ENCODE measurements at places on chromosomes 1 and 21.

DNA sequence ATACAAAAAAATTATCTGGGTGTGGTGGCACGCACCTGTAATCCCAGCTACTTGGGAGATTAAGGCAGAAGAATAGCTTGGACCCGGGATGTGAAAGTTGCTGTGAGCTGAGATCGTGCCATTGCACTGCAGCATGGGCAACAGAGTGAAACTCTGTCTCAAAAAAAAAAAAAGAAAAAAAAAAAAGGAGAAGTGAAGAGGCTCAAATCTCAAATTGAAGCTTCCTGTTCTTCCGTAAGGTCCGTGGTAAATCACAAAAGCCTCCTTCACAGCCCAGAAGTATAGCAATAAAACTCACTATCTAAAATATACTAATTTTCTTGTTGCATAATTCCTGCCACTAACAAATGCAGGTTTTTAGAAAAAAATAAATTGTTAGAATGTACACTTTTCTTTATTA lies 498.2 kb upstream of the BRINP3 start:
- no peak for DNase-seq

DNA sequence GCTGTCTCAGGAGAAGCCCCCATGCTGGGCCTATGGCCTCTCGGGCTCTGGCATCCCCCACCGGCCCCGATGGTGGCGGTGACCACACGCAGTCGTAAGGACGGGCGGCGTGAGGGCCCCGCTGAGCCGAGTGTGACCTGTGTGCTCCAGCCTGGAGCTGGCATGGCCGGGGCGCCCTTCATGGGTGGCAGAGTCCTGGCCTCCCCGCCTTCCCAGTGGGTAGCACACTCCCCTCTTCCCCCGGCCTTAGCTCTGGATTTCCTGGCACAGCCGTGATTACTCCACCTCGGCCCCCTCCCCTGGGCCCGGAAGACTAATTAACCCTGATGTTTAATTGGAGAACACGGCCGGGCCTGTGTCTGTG lies 44.6 kb downstream of the SLX9 start:
- DNase-seq: no peak

- no peak for DNase-seq
Observed at GRCh38 chr1:41802532-41803501, 115.9 kb downstream of the HIVEP3 start.

GRCh38 chr1:203321273-203322052 lies 16.1 kb downstream of the BTG2 start:
- DNase-seq: no peak

GRCh38 chr1:90716243-90716551 lies 905 bp downstream of the BARHL2 start:
- DNase-seq: no peak

GRCh38 chr21:41833497-41834115 lies 45.5 kb downstream of the PRDM15 start:
- no peak for DNase-seq

DNA sequence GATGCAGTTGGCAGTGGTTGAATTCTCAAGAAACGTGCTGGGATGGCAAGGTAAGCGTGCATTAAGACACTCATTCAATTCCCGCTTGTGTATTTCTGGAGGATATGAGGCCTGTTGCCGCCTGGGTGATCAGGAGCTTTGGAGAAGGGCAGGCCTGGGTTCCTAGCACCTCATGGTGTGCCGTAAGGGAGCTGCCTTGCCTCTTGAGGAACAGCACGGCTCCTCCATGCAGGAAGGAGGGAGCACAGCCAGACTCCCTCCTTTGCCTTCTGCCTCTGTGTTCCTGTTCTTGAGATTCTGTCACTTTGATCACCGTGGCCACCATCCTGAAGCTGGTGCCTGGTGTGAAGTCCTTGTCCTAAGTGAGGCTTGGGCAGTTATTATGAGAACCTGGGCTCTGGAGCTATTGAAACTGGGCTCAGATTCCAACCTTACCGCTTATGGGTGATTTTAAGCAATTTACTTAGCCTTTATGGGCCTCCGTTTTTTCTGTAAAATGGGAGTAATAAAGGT lies 18.3 kb downstream of the SLFNL1 start:
- no peak for DNase-seq

GRCh38 chr1:90443354-90443753 lies 273.7 kb downstream of the BARHL2 start:
- no peak for DNase-seq

DNA sequence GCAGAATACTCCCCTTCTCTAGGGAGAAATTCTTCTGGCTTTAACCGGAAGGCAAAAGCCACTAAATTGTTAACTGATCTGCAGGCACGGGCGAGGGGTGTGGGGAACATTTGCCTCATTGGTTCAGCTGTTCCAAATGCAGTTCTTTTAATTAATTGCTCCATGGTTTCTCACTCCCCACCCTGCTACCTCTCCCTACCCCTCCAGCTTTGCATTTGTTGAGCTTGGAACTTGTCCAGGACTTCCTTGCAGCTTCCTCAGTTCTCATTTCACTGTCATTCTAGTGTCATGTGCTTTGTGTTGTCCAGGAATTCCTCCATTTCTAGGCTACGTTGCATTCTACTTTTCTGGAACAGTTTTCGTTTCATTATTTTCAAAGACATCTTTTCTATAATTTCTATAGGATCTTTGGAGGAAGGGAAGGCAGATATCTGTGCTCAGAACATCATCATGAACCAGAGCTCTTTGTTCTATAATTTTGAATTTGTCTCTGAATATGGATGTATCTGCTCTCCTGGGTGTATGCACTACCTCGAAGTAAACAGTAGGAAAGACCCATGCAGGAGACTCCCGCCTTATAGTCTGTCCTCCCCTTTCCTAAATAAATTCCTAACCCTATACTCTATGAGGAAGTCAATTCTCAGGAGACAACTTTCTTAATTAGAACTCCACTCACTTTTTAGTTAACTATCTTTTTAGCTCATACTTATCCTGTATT lies 132.4 kb upstream of the LMO4 start:
- no peak for DNase-seq

DNA sequence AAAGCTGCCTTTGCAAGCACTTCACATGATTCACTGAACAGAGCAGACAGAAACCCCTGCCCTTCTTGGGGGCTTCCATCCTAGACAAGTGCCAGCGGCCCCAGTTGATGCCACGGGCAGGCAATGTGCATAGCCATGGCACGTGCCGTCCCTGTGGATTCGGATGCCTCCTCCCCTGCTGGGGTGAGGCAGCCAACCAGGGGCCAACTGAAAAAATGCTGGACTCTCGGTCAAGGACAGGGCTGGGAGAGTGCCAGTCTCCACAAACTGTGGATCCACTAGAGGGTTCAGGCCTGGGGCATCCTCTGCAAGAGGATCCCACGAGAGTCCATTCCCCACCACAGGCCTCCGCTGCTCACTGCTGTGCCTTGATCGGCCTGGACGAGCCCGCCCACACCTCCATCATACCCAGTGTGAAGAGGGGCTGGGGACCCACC lies 3.8 kb downstream of the JMJD4 start:
- DNase-seq: no peak

GRCh38 chr1:41480204-41481108 lies 4.0 kb downstream of the EDN2 start:
- no peak for DNase-seq

- DNase-seq: no peak
Observed at GRCh38 chr1:116365353-116365780, 7.7 kb upstream of the ATP1A1 start.

DNA sequence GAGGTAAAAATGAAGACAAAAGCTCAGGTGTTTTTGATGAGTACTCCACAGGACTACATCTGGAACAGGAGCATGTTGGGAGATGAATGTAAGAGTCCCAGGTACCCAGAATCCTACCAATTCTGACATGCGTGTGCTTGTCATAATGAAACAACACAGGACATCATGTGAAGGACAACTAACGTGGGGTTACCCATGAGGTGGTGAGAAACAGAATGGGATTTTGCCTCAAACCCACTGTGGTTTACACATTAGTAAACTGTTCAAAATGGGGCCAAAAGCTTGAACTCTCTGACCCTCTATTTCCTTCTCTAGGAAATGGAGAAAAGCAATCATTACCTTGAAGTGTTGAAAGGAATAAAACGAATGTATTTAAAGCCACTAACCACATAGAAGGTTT lies 266.2 kb downstream of the RGS7 start:
- no peak for DNase-seq

GRCh38 chr1:230211436-230212145 lies 144.6 kb downstream of the GALNT2 start:
- DNase-seq: no peak

DNA sequence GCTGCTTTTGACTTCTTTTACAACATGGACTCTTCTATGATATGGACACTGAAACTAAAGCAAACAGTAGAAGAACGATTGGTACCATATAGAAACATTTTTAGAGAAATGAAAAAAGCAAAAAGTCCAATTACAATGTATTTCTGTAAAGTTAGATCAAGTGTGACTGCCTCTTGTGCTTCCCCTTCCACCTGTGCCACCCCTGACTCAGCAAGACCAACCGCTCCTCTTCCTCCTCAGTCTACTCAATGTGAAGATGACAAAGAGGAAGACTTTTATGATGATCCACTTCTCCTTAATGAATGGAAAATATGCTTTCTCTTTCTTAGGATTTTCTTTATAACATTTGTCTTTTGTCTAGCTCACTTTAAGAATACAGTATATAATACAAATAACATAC lies 66.9 kb downstream of the PHTF1 start:
- DNase-seq: no peak

- DNase-seq: no peak
Observed at GRCh38 chr21:42263591-42264131, 44.7 kb downstream of the ABCG1 start.

- DNase-seq: no peak
Observed at GRCh38 chr1:233909195-233909594, 4.7 kb downstream of the SLC35F3 start.

GRCh38 chr1:229440851-229441537 lies 7.1 kb upstream of the ACTA1 start:
- DNase-seq: peak; percentile 60

DNA sequence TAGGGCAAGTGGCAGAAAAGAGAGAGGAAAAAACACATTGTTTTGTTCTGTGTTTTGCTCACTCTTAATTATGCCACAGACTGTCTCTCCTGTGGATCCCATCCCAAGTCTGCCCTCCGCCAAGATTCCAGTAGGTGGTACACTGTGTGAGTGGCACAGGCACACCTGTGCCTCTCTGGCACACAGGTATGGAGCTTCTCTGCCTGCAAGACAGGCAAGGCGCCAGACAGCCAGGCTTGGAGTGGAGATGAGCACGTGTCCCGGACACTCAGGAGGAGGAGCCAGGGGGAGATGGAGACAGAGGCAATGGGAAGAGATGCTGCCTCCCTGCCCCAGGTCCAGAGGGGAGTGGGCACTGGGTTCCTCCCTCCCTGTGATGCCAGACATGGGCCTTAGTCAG lies 6.5 kb upstream of the GRIK3 start:
- no peak for DNase-seq

GRCh38 chr1:44318097-44319088 lies 36.7 kb downstream of the ERI3 start:
- peak; percentile 72 for DNase-seq

DNA sequence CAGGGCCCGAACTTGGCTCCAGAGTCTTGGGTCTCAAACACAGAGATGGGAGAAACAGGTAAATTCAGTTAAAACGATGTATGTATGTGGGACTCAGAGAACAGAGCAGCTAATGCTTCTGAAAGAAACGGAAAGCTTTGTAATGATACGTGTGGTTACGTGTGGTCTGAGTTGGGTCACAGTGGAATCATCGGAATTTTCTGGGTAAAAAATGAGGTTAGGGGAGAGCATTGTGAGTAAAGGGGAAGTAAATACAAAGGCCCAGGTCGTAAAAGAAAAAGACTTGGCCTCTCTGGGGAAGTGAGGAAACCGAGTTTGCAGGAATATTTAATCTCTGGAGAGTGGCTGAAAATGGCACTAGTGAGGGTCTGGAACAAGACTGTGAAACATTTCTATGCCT lies 8.3 kb downstream of the NHLH2 start:
- DNase-seq: no peak

- DNase-seq: no peak
Observed at GRCh38 chr1:92314024-92314423, 15.2 kb downstream of the RPAP2 start.

- no peak for DNase-seq
Observed at GRCh38 chr21:31961704-31962103, 88.9 kb downstream of the HUNK start.

GRCh38 chr21:36863260-36863659 lies 103.2 kb downstream of the HLCS start:
- no peak for DNase-seq

DNA sequence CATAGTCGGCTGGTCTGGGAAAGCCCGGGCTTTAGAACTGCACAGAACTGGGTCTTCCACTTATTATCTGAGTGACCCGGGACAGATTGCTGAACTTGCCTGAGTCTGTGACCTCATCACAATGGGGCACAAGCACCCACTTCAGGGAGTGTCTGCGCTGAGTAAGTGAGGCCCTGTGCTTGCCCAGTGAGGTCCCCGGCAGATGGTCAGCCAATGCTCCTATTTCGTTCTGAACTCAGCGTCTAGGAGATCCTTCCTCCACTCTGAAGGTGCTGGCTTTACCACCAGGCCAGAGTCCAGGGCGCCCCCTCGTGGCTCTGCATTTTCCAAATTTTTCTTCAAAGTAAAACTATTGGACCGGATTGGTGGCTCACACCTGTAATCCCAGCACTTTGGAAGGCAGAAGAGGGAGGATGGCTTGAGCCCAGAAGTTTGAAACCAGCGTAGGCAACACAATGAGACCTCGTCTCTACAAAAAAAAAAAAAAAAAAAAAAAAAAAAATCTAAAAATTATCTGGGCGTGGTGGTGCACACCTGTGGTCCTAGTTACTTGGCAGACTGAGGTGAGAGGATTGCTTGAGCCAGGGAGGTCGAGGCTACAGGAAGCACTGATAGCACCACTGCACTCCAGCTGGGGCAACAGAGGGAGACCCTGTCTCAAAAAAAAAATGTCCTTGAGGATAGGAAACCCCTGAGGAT lies 61.7 kb downstream of the FCRL5 start:
- peak; percentile 40 for DNase-seq

DNA sequence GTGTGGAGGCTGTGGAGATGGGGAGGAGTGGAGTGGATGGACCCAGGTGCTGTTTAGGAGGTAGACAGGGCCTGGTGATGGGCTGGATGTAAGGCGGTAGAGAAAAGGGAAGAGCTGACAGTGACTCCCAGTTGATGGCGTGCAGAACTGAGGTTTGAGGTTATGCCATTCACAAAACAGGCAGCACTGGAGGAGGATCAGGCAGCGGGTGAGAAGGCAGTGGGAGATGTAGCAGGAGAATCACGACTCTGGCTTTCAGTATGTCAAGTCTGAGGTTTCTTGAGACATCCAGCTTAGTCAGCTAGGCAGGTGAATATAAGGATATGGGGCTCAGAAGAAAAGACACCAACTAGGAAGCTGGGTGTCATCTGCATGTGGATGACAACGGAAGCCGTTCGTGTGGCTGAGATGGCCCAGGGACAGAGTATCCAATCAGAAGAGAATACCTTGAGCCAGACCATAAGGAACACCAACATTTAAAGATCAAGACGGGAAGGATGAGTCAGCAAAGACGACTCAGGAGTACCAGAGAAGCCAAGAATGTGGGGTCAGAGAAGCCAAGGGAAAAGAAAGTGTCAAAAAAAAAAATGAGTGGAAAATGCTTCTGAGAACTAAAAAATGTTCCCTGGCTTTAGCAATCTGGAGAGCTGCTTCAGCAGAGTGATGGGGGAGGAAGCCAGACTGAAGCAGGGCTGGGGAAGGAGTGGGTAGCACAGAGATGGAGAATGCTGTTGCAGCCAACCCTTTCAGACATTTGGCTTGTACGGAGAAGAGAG lies 15.2 kb downstream of the LRRN2 start:
- peak; percentile 62 for DNase-seq

GRCh38 chr1:228752675-228753265 lies 17.5 kb downstream of the RHOU start:
- DNase-seq: peak; percentile 33
